ENCODE measurements at places on chromosomes 16 and 17.

DNA sequence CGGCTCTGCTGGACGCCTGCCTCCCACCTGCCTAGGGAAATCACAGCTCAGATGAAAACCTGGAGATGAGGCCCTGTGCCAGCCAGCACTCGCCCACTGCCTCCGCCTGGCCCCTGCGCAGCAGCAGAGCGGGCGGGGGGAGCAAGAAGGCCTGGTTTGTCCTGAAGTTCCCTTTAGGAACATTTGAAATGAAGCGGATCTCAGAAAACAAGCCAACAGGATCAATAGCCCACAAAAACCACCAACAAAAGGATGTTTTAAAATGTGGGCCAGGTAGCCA is 48.0 kb downstream of the RBFOX3 start:
- no peak for DNase-seq

DNA sequence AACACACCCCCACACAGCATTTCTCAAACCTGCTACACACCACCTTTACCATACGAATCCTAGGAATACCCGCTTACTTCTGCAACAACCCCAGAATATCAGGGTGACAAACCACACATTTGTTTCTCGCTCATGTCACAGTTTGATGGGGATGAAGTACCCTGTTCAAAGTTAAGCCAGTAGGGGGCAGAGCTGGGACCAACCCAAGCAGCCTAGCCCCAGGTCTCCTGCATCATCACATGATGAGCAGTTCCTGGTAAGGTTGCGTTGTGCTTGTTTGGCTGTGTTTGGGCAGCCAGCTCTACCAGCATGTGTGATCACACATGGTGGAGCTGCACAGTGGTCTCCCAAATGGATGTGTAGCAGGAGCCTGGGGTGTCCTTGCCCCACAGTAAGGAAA is 103.6 kb upstream of the C16orf82 start:
- no peak for DNase-seq

DNA sequence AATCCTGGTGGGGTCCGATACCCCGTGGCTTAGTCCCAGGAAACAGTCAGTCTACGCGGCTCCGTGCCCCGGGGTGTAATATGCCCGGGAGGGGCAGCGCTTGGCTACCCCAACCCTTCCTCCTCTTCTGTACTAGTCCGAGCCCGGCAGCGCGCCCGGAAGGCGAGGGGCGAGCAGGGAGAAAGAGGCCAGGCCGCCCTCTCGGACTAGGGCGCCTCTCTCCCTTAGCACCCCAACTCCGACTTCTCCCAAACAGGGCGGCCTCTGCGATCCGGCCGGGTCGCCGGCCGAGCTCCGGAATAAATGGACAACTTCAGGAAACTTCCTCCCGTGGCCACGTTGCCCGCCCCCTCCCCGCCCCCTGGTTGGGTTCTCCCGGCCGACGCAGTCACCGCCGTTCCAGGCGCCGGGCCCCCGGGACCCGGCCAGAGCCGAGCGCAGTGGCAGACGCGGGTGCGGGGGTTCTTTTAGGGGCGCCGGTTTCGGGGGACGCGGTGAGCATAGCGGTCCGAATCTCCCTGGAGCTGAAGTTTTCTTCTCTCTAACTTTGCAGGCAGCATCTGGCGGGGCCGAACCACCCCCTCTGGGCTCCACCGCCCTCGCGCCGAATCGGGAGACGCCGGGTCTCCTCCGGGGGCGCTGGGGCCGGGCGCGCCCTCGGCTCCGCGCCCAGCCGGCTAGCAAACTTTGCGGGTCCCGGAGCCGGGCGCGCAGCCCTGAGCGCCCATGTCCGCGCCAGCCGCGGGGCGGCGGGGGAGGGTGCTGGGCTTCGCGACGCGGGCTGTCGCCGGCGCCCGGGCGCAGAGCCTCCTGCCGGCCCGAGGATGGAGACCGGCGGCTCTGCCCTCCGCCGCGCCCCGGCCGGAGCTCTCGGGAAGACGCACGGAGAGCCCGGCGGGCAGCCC is at the start of gene SDK2:
Gene SDK2, minus strand, starts transcription at position 301 of the 905 bp plus-strand sequence. CDS start 357 bp downstream, outside the sequence.
- peak; percentile 13 for DNase-seq

- no peak for DNase-seq
Observed at GRCh38 chr16:80586476-80586875, 45.7 kb downstream of the DYNLRB2 start.

DNA sequence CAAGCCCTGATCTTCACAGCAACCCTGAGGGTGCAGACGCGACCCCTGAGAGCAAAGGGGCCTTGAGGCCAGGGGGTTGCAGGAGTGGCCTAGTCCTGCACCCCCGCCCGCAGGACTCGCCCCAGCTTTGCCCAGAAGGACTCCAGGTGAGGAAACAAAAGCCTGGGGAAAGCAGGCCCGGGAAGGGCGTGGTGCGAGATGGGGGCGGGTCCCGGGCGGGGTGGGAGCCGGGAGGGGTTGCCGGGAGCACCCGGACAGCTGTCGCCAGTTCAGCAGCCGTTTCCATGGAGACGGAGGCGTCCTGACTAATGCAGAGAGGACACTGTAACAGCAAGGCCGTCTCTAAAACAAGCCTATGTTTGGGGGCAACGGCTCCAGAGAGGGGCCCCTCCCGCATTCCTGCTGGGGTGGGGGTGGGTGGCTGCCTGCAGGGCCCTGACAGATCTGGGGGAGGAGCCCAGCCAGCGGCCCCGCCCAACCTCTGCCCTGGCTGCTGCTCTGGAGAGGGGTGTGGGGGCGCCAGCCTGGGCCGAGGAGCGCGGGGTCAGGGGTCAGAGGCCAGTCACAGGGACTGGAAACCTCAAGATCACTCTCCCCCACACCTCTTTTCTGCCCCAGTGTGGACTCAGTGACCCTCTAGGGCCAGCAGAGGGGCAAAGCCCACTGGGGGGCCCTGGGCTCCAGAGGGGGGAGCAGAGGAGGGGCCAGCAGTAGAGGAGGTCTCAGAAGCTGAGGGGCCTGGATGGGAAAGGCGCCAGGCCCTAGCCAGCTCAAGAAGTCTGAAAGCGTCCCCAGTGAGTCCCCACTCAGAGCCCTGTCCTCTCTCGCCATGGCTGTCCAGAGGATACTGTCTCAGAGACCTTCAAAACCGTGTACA is 3.1 kb upstream of the TPPP3 start:
- DNase-seq: peak; percentile 37

GRCh38 chr17:40093580-40094201 is 6.7 kb downstream of the NR1D1 start:
- peak; percentile 52 for DNase-seq

DNA sequence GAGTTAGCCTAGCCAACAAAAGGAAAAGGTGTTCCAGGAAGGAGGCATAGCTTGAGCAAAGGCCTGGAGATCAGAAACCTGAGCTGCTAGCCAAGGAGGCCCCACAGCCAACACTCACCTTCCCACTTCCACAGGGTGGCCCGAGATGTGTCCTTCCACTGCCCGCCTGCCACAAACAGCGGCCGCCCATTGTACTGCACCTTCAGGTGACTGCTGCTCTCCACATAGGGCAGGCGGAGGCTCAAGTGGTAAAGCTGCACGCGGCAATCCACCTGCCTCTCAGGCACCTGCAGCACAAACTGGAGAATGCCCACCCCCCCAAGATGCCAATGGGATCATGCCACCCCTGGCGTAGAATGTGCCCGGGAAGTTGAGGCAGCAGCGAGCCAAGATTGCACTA is 111.5 kb downstream of the RMI2 start:
- DNase-seq: no peak

- no peak for DNase-seq
Observed at GRCh38 chr17:80546267-80546666, 1.6 kb downstream of the RPTOR start.

DNA sequence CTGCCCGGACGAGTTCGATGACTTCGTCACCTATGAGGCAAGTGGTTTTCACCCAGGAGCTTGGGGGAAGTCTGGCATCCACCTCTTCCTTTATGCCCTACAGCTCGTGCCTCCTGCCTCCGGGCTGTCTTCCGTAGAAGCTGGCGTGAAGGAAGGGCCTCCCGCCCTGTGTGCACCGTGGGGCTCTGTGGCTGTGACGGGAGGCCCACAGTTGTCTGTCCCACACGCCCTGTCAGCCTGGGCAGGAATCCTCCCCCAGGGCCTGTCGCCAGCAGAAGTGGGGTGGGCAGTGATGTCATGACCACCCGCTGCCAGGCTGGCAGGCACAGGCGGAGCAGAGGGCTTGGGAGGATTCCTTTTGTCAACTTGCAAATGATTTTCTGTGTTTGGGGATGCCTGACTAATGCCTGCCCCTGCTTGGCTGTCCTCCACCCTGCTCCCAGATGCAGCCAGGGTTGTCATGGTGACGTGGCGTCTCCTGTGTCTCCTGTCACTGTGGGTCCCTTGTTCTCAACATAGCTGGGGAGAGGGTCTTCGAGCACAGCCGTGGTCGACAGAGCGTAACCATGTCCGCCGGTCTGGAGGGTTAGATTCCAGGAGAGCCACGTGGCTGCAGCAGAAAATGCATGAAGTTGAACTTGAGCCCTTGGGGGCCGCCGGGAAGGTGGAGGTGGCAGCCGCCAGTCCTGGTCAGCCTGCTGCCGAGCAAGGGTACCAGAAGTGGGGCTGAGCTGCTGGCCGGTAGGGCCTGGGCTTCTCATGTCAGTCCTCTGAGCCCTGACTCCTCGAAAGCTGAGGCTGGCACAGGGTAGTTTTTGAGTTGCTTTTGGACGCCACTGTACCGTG is 46.1 kb downstream of the RAB11FIP3 start:
- no peak for DNase-seq

GRCh38 chr16:26818393-26818792 is 248.3 kb upstream of the C16orf82 start:
- no peak for DNase-seq

DNA sequence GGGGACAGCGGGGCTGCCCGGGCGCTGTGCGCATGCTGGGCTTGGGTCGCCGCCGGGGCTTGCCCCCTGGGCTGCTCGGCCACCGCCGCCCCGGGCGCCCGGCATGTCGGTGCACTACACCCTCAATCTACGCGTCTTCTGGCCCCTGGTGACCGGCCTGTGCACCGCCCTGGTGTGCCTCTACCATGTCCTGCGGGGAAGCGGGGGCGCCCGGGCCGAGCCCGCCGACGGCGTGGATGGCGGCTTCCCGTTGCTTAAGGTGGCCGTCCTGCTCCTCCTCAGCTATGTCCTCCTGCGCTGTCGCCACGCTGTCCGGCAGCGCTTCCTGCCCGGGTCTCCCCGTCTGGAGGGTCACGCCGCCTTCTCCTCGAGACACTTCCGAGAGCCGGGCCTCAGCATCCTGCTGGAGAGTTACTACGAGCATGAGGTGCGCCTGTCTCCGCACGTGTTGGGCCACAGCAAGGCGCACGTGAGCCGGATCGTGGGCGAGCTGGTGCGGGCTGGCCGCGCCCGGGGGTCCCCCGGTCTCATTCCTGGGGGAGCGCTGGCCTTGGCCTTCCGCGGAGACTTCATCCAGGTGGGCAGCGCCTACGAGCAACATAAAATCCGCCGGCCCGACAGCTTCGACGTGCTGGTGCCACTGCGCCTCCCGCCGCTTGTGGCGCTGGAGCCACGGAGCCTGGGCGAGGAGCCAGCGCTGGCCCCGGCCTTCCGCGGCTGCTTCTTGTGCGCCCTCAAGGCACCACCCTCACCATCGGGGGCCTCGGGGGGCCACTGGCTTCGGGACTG is 789 bp downstream of the ITPRIPL2 start:
- DNase-seq: peak; percentile 67

DNA sequence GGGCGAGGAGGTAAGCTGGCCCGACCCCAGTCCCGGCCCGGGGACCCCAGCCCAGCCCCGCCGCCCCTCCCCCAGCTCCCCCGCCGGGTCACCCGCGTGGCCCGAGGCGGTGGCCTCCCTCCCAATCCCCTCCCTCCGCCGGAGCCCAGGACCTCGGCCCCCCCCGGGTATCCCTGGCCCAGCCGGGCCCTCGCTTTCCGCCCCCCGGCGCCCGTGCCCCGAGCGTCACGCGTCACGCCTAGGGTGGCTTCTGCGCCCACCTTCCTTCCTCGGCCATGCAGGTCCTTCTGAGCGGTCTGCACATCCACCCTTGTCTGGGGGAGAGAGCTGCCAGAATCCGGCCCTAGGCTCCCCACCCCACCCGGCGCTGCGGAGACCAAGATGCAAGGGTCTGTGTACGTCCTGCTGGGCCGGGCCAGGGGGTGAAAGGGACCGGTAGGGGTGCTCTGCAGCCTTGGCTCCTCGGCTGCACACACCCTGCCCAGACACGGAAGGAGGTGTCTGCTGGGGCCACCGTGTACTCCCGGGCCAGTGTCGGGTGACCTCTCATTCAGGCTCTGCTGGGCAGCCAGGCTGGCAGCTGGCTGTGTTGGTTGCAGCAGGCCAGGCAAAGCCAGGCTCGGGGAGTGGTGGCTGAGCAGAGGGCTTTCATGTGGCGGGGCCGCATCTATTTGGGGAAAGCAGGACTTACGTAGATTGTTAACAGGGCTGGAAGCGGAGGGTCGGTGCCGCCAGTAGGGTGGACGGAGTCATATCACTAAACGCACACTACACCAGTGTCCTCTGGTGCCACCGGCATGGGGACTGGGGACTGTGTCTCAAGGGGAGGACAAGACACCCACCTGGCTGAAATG is 754 bp downstream of the RAB11FIP4 start:
- no peak for DNase-seq

- DNase-seq: peak; percentile 70
Observed at GRCh38 chr17:47225436-47225858, 16.3 kb downstream of the MYL4 start.

GRCh38 chr17:17934806-17935205 is 37.4 kb downstream of the TOM1L2 start:
- DNase-seq: no peak

- no peak for DNase-seq
Observed at GRCh38 chr16:25501530-25502255, 190.1 kb upstream of the HS3ST4 start.

DNA sequence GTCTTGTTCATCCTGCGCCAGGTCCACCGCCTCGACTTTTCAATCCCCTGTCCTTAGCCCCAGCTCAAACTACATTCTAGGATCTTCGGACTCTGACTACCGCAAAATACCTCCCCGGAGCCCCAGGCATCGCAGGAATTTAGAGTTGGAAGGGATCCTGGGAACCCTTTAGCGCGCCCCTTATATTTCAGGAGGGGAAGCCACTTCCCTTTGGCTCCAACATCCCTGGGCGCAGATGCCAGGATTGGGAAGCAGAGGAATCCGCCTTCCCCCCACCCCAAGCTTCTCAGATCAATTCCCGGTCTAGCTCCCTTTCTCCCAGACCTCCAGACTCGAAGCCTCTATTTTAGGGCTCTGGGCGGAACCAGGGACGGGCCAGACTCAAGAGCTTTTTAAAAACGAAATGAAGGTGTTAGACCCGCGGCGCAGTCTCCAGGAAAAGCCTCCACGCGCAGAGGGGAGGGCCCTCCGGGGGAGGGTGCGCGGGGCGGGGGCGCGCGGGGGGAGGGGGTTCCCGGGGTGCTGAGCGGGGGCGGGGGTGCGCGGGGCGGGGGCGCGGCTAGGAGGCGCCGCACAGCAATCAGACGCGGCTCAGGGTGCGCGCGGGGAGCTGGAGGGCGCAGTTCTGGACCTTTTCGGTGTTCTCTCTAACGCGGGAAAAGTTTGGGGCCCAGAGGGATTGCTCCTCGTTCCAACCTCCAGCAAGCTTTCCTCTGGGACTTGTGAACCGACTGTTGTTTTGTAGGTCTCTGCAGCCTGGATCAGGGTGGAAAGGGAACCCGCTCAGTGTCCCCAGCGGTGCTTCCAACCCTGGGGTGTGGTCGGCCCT is 1.6 kb downstream of the AHSP start:
- no peak for DNase-seq
